ENCODE measurements at places on chromosomes 5 and 9. TPM values are rescaled to one million over a fixed set of nuclear protein-coding genes. Genes with fewer than 3 reads are reported as not detected.

- DNase-seq, result no peak
Observed at GRCh38 chr5:113320273-113320780, 114.5 kb downstream of the TSSK1B start.

DNA sequence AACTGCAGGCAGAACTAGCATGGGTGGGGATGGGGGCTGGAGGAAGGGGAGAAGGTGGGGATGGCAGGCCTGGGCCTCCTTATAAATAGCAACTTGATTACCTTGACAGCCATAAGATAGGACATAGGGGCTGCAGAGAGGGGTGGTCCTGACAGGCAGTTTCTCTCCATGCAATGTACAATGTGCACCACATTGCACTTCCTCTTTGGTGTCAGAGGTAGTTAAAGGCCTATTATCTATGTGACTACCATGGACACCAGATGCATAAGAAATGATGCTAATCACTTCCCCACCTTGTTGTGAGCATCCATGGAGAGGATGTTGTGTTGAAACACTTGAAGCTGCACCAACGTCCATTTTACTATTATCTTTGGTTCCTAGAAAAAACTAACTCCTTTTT is 20.2 kb upstream of the SUB1 start:
- no peak for DNase-seq

GRCh38 chr9:126883636-126884035 is 23.2 kb downstream of the ZBTB34 start:
- no peak for DNase-seq

GRCh38 chr9:131114084-131114535 is 11.3 kb upstream of the NUP214 start:
- no peak for DNase-seq

- DNase-seq, result no peak
Observed at GRCh38 chr5:179289756-179290385, 55.4 kb downstream of the ADAMTS2 start.

- DNase-seq, result no peak
Observed at GRCh38 chr5:9166202-9167112, 379.4 kb downstream of the SEMA5A start.

The LCN9 gene
- not detected for polyA plus RNA-seq

The LCP2 gene
- polyA plus RNA-seq, result 4.2 TPM

Data from forelimb muscle (tissue), 1 donor.